ENCODE measurements at places on chromosomes 1 and 21.

- no peak for DNase-seq
Observed at GRCh38 chr1:233277637-233278606, 17.6 kb downstream of the PCNX2 start.

- no peak for DNase-seq
Observed at GRCh38 chr1:110464340-110464739, 13.4 kb downstream of the PROK1 start.

GRCh38 chr1:163106364-163106987, 37.3 kb downstream of the RGS4 start:
- no peak for DNase-seq

GRCh38 chr1:200692316-200692715, 22.6 kb upstream of the DDX59 start:
- no peak for DNase-seq

- DNase-seq = no peak
Observed at GRCh38 chr1:90204023-90204590, 209.2 kb downstream of the ZNF326 start.

DNA sequence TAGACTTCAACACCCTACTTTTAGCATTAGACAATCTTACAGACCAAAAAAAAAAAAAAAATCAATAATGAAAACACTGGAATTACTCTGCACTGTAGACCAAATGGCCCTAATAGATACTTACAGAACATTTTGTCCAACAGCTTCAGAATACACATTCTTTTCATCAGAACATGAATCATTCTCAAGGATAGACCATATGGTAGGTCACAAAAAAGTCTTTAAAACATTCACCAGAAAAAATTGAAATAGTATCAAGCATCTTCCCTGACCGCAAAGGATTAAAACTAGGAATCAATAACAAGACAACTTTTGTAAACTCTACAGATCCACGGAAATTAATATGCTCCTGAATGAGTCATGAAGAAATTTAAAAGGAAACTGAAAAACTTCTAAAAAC, 22.5 kb downstream of the ZNF670 start:
- DNase-seq = no peak

GRCh38 chr1:2046174-2046917, 3.9 kb upstream of the PRKCZ start:
- peak; percentile 57 for DNase-seq

GRCh38 chr1:186901631-186902030, 72.9 kb downstream of the PLA2G4A start:
- no peak for DNase-seq

DNA sequence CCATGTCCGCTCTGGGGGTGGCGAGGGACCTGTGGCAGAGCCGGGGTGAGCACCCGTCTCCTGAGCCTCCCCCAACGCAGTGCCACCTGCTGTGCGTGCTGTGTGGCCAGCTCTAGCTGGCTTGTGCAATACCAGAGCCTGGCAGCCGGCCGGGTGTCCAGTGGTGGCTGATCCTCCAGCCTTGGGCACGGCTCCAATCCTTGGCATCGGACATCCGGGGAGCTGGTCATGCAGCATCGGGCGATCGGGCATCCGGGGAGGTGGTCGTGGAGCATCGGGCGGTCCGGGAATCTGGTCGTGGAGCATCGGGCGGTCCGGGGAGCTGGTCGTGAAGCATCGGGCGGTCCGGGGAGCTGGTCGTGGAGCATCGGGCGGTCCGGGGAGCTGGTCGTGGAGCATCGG, 8.1 kb downstream of the SLX9 start:
- no peak for DNase-seq

GRCh38 chr1:117985973-117986372, 56.4 kb downstream of the WDR3 start:
- no peak for DNase-seq

- DNase-seq = no peak
Observed at GRCh38 chr1:94538243-94538827, 3.2 kb downstream of the F3 start.
